Activated CD4-positive, alpha-beta T cell treated with anti-CD3 and anti-CD28 coated beads, Interleukin-2, amount 50 U/mL, for 1 hour (primary cell): ENCODE measurements at places on chromosomes 16 and 17.

GRCh38 chr17:33506889-33507650 is 214.0 kb upstream of the ASIC2 start:
- DNase-seq, result no peak

DNA sequence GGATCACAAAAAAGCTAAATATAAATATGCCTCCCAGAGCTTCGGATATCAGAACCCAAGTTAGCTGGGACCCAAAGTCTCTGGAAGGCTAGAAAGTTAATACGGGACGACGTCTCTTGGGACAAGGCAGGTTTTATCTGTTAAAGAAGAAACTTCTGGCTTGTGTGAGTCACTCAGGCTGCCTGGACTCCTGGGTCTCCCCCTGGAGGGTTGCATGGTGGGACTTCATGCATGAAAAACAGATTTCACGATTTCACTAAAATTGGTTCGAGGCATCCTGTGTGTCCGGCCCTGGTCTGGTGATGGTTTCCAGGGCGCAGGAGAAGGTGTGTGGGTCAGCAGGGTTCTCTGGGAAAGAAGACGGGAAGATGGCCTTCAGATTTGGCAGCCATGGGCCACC is 47.0 kb downstream of the COX4I1 start:
- no peak for DNase-seq

- DNase-seq, result no peak
Measured at GRCh38 chr16:72508191-72508590, 336.2 kb upstream of the PMFBP1 start.

GRCh38 chr17:31448467-31449077 is 57.1 kb downstream of the RAB11FIP4 start:
- DNase-seq, result no peak

GRCh38 chr16:79600638-79601091 is at the start of gene MAF:
TSS of gene MAF (minus strand) at chr16:79600737. CDS start at chr16:79599902, 835 bp downstream.
- peak; percentile 86 for DNase-seq

GRCh38 chr16:47995354-47995753 is 160.4 kb downstream of the ABCC12 start:
- DNase-seq, result no peak

- no peak for DNase-seq
Measured at GRCh38 chr17:77424585-77425344, 284.0 kb downstream of the SEC14L1 start.

DNA sequence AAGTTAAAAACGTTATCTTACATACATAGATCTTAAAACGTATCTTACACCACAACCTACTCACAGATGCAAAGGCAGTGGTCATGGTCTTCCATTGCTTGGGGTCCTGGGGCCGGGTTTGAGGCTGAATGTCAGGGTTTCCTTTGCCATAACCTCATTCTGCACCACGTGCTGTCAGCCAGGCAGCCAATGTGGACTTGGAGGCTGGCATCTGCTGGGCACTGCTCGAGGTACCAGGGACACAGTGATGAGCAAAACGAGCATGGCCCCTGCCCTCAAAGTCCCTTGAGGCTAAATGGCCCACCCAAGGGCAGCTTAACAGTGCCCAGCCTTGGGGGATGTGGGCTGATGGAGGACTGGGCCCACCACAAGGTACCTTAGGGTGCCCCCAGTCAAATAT is 35.8 kb upstream of the RGS9 start:
- no peak for DNase-seq

DNA sequence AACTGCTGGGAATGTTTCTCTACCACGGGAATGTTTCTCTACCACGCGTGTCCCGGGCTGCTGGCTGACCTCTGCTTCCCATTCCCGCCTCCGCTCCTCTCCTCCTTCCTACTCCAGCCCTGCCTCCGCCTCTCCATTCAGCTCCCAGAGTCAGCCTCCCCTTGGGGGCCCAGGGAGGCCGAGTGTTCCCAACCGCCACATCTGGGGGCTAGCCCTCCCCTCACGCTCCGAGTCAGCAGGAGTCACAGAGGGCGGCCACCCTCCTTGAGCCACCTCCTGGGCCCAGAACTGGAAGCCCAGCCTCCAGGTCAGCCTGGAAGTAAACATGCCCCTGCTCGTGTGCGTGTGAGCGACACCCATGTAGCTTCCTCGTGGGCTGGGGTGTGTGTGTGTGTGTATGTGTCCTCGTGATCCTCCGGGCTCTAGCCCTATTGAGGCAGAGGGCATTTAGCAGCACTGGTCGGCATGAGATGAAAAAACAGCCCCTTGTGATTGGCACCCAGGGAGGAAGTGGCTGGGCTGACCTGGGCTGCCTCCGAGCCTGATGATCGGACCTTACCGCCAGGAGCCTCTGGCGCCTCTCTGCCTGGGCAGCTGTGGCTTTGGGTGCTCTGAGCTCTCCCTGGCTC is 7.3 kb downstream of the CYGB start:
- DNase-seq, result no peak

GRCh38 chr17:47714773-47715396 is 18.2 kb upstream of the TBX21 start:
- no peak for DNase-seq

- DNase-seq, result peak; percentile 34
Measured at GRCh38 chr17:78716814-78717393, 65.2 kb downstream of the CYTH1 start.

DNA sequence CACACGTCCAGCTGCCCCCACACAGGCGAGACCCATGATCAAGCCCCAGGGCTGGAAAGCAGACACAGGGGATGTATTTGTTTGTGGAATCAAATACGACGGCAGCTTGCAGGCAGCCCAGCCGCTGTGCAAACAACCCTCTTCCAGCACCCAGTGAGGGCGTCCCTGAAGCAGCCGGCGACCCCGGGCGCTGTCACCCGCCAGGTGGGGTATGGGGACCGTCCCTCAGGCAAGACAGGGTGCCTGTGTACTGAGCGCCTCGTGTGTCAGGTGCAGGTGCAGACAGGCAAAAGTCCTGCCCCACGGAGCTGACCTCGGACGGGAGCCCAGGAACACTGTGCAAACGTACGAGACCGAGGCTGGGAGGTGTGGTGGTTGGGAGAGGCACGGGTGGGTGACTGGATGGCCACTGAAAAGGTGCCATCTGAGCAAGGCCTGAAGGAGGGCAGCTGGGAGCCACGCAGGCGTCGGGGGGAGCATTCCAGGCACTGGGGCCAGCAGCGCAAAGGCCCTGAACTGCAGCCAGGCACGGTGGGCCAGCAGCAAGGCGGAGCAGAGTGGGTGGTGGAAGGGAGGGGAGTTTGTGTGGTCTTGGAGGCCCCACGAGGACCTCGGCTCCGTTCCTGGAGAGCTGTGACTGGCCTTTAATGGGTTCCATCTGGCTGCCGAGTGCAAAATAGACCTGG is 48.5 kb downstream of the CBFA2T3 start:
- DNase-seq, result no peak

- no peak for DNase-seq
Measured at GRCh38 chr17:44398692-44399691, 9.5 kb upstream of the ITGA2B start.

GRCh38 chr17:11996722-11997146 is 541 bp downstream of the ZNF18 start:
- DNase-seq, result no peak

DNA sequence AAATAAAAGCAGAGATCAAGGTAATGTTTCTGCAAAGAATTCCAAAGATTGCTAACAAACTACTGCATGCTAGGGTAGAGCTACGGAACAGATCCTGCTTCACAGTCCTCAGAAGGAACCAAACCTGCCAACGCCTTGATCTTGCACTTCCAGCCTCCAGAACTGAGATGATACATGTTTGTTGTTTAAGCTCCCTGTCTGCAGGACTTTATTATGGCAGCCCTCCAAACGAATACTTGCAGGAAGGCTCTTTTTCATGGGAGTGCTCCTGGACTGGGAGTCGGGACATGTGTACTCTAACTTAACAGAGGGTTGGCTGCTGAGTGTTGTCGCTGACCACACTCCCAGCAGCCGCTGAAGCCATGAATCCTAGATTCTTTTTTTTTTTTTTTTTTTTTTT is 808.8 kb upstream of the EEF2KMT start:
- DNase-seq, result no peak
